GDM1 (cell line): ENCODE measurements at places on chromosomes 7 and 10.
A peak's percentile ranks its signal among the peaks of the same experiment; 100 is the strongest.

DNA sequence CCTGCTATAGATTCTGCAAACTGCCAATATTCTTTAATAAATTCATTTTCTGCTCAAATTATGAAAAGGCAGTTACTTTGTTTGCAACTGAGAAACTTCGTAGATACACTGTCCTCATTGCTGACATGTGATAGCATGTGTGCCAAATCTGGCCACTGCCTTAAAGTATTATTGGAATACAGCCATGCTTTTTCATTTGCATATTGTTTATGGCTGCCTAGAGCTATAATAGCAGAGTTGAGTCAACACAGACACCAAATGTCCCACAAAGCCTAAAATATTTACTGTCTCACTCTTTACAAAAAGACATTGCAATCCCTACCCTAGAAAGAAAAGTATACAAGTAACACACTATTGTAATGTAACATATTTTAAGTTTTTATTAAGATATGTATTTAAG lies 647.4 kb downstream of the XPNPEP1 start:
- DNase-seq: no peak

- DNase-seq: peak; percentile 71
Measured at GRCh38 chr10:132420981-132421846, 24.2 kb downstream of the PWWP2B start.

- DNase-seq: no peak
Measured at GRCh38 chr10:125296598-125296997, 136.2 kb upstream of the CTBP2 start.

GRCh38 chr7:7201578-7202374 lies 19.4 kb downstream of the C1GALT1 start:
- DNase-seq: no peak

DNA sequence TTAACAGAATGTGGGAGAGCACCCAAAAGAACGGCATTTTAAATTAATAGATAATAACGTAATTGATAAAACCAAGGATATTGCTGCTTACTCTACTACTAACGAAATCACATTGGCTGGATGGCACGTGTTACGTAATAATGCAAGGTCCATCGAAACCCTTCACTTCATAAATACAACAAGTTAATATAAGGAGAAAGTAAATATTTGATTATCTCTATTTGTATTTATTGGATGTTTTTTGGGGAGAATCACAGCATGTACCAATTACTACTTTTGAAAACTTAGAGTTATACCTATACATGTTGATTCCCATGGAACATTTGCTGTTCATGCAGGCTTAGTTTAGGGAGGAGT lies 1.6 kb downstream of the PRKG1 start:
- DNase-seq: no peak
